Activated CD8-positive, alpha-beta memory T cell treated with anti-CD3 and anti-CD28 coated beads, Interleukin-2, amount 10 ng/mL, durations not matched to agents 7 days and 5 days (primary cell): ENCODE measurements at places on chromosomes 3 and 15.

GRCh38 chr15:76930831-76931396 is 635 bp upstream of the RCN2 start:
- no peak for DNase-seq

DNA sequence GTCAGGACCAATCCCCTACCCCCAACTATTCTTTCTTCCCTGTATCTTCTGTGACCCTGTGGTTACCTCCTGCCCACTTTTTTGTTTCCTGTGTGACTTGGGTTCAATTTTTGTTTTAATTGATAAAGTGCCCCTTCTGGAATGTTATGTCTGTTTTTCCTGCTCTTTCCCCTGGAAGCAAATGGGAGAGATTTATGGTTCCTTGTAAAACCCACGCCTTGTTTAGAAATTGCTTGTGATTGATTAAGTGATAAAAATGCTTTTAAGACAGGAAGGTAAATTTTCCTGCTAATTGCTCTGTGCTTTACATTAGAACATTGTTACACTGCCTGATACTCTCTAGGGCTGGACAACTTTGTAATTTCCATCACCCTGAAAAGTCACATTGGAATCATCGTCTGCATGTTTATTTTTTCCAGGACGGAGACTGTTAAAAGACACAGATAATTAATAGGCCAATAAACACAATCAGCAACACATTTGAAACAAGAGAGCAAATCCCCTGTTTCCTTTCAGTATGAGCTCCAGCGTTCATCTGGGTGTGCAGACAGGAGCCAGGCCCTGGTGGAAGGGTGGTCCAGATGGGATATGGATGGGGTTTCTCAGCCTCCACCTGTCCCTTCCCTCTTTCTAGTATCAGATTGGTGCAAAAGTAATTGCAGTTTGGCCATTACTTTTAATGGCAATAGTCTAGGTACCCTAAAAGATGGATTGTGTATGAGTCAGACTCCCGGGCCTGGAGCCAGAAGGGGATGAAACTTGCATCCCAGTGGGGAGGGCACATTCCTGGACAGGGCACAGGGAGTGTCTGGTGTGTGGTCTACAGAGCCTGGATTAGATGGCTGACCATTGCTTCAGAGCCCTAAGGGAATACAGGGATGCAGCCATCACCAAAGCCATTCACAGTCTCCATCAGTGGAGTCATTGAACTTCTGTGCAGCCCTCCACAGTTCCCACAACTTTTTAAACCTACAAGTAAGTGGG is 58.1 kb upstream of the AGBL1 start:
- DNase-seq: no peak

DNA sequence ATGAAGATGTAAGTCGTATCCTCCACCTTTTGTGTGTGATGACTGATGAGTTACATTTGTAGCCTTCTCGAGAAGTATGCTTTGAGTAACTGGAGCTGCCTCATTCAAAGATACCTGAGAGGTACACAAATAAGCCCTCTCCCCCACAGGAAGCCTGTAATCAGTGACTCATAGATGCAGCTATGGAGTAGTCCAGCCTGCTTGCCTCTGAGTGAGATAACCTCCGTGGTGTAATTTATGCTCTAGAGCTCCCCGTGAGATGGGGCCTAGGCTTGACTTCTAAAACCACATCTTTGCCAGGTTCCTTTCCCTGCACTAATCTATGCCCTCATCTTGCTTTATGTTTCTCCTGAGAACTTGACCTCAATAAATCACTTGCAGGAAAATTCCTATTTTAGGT is 291.7 kb downstream of the SUCLG2 start:
- DNase-seq: peak; percentile 51

GRCh38 chr3:42712344-42712648 is 9.7 kb upstream of the HHATL start:
- no peak for DNase-seq

GRCh38 chr3:114005481-114005880 is 50.8 kb downstream of the CCDC191 start:
- DNase-seq: no peak

- no peak for DNase-seq
These were observed 94.0 kb upstream of the CACNA2D3 start for GRCh38 chr3:54028372-54028771.

DNA sequence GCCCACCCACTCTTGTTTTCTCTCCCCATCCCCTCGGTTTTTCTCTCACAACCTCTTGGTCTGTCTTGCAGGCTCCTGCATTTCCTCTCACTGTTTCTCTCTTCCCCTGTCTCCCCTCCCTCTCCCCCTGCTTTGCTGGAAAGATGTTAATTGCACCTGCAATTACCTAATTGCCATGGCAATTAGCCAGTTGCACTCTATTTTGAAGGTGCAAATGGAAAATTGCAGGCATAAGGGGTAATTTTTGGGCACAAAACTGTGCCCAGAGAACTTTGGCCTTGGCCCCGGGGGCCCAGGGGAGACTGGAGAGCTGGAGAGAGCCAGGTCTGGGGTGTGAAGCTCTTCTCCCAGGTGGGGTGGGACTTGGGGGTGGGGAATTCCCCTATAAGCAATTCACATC is 164.5 kb upstream of the TLE3 start:
- no peak for DNase-seq

DNA sequence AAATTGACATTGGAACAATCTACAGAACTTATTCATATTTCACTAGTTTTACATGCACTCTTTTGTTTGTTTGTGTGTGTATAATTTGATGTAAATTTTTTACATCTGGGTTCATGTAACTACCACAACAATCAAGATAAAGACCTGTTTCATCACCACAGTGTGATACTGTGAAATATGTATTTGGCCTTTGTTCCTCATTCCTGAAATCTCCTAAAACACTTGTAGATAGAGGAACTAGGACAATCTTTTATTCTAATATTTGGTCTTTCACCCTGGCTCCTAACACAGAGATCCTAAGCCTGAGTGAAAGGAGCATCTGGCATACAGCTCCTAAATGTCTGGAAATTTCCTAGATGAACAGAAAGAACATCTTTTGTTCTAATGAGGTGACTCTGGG is 155.0 kb upstream of the GPR149 start:
- DNase-seq: no peak

DNA sequence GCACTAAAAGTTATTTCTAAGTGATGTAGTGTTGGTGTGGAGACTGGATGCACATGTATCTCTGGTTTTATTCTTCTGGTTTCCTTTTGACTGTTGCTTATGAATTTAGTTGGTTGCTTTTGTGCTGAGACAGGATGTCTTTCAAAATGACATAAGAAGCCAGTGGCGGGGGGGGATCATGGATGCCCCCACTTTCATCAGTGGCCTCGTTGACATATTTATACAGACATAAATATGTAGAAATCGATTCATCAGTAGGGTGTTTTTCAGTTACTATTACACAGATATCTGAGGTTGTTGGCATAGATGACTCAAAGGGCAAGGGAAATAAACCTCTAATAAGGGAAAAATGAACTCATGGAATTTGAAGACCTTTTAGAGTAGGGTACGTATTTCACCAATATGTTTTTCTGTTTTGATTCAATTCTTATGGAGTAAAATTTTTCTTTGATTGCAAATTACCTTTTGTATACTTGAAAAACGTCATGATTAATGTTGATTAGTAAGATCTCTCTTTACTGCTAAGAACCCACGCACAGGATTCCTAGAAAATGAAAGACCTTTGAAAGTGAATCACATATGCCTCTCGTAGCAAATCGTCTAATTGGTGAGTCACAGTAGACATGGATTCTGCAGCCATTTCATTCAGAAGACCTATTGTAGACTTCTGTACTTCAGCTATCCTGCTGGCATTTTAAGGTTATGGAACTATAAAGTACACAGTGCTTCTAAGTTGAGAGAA is 97.4 kb upstream of the RBMS3 start:
- DNase-seq: no peak

- no peak for DNase-seq
These were observed 43.8 kb downstream of the SPATA16 start for GRCh38 chr3:173096994-173097785.

DNA sequence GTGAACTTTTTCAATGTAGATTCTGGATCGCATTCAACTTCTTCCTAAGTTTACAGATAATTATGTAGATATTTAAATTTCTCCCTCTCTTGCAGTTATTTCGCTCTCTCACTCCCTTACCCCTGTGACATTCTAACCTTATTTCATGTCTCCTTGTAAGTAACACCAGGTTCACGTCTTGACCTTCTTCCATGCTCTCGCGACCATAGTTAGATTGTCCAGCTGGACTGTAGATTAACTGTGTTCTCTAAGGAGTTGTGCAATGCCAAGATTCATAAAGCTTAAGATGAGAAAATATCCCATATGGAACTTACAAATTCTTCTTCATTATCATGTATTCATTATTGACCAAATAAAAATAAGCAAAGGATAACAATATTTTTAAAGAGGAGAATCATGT is 430.5 kb downstream of the GABRG3 start:
- DNase-seq: no peak

GRCh38 chr15:89171136-89172072 is 50.0 kb downstream of the RLBP1 start:
- peak; percentile 47 for DNase-seq

- no peak for DNase-seq
These were observed 15.4 kb upstream of the CFAP20DC start for GRCh38 chr3:59065240-59065639.

DNA sequence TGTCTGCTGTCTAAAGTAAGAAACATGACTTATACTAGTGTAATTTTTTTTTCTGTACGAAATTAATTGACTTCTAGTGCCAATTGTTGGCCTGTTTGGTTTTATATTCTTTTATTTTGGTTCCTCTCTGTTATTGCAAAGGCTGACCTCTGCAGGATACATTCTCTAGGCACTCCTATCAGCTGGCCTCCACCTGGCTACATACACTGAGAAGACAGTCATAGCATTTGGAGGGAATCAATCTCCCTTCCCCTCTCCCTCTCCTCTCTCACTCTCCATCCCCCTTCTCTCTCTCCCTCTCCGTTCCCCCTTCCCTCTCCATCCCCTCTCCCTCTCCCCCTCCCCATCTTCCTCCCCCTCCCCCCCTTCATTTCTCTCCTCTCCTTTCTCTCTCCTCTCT is 116.7 kb downstream of the MCTP2 start:
- DNase-seq: no peak

GRCh38 chr15:90619468-90619867 is 89.7 kb downstream of the CRTC3 start:
- no peak for DNase-seq

DNA sequence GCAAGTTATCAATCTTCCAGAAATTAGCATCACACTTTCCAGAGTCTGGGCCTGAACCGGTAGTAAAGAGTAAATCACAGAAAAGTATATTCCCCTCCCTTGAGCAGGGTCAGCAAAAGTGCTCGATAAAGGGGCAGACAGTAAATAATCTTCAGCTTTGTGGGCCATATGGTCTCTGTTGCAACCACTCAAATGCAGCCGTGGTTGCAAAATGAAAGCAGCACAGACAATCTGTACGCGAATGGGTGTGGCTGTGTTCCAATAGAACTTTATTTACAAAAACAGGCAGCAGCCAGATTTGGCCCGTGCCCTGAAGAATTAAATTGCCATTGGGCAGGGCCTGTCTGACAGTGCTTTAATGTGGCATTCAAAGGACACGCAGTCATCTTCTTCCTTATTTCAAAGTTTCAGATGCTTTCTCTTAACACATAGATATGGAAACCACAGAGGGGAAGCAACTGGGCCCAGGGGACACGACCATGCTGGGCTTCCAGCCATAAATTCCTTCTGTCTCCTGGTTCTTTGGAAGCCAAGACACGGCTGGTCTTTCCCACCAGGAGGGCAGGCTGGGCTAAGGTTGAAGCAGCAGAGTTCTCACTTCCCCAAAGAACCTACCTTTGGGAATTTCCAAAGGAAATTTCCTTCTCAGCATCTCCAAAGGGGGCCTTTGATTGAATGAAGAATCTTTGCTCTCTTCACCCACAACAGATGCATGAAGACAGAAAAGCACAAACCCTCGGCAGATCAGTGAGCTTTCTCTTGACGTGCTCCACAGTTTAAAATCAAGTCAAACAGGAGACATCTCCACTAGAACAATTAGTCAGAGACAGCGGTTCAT is 489.8 kb upstream of the PROK2 start:
- no peak for DNase-seq

DNA sequence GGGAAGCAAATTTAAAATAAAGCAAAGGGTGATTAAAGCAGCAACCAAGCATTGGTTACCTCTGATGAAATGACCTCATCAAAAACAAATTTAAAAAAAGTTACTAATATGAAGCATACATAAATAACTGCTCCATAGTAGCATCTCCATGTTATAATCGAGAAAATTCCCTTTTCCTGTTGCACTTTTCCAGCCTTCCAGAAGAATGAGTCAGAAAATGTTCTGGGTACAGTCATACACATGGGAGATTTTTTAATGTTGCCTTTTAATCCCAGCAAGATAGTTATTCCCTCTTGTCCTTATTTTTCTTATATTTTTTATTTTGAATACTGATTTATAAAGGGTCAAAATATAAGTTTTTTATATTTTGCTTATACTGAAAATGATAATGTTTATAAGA is 2.6 kb upstream of the TMCO5A start:
- no peak for DNase-seq

GRCh38 chr3:141942006-141942405 is 65.6 kb downstream of the ATP1B3 start:
- DNase-seq: no peak

DNA sequence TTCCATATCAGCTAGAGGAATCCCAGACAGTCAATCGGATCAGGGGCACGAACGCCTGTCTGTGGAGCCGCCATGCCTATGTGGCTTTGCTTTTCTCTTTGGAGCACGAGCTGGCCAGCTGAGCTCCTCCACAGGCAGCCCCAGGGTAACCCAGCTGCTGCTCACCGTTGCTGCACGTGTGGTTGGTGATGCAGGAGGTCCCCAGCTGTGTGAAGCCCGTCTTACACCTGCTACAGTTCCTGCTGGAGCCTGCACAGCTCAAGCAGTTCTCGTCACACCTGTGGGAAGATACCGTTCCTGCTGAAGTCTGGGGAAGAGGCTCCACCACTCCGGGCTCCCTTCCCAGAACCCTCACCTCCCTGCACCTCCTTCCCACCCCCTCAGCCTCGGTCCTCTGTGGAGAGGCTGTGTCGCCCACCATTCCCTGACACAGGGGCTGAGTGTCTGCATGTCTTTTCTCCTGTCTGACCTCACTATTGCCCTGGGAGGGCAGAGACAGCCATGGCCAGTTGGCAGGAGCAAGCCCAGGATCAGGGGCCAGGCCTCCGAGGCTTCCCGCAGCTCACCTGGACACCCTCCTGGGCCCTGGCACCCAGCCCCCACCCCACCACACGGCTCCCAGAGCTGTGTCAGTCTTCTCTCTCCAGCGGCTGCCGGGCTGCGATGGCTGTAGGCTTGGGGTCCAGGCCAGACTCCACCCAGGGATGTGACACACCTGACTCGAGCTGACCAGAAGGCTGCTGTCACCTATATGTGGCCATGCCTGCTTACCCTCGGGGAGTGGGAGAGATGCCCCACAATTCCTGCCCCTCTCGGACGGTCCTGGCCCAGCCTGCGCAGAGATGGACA is 12.2 kb upstream of the SNRPA1 start:
- no peak for DNase-seq
